ENCODE measurements at places on chromosomes 2 and 18. TPM values are rescaled to one million over a fixed set of nuclear protein-coding genes. Genes with fewer than 3 reads are reported as not detected.

- no peak for DNase-seq
Measured at GRCh38 chr2:31166925-31167324, 28.7 kb upstream of the GALNT14 start.

DNA sequence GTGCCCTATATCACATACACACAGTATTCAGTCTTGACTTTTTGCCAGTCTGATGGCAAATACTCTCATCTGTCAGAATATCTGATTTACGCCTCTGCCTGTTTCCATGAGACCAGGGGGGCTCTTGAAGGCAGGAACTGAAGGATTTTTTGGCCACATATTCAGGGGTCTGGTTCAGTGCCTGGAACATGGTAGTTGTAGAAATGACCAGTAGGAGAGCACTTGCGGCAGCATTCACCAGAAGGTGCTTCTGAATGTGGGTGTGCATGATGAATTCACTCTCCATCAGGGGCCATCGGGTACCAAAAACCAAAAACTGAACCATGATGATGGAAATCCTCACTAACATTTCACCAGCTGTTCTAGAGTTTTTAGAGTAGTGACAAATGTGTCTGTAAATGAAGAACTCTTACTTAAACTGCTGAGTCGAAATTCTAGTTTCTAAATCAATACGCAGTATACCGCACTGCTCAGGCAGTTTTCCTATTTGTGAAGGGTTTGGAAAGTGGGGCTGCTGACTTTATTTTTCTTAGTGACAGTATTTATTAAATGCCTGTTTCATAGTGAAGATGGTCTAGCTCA lies 54.6 kb downstream of the MERTK start:
- DNase-seq: no peak

- no peak for DNase-seq
Measured at GRCh38 chr2:26687801-26688200, 4.7 kb upstream of the KCNK3 start.

GRCh38 chr2:105773568-105773967 lies 28.9 kb downstream of the NCK2 start:
- no peak for DNase-seq

DNA sequence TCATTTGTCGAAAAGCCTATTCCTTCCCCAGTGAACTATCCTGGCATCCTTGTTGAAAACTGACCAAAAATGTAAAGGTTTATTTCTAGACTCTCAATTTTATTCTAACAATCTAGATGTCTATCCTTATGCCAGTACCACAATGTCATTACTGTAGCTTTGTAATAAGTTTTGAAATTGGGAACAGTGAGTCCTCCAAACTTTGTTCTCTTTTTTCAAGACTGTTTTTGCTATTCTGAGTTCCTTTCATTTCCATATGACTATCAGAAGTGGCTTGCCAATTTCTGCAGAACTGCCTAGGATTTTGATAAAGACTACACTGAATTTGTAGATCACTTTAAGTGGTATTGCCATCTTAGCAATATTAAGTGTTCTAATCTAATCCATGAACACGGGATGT lies 9.7 kb downstream of the STARD7 start:
- DNase-seq: no peak

GRCh38 chr18:77100751-77101355 lies 31.7 kb downstream of the MBP start:
- peak; percentile 12 for DNase-seq

DNA sequence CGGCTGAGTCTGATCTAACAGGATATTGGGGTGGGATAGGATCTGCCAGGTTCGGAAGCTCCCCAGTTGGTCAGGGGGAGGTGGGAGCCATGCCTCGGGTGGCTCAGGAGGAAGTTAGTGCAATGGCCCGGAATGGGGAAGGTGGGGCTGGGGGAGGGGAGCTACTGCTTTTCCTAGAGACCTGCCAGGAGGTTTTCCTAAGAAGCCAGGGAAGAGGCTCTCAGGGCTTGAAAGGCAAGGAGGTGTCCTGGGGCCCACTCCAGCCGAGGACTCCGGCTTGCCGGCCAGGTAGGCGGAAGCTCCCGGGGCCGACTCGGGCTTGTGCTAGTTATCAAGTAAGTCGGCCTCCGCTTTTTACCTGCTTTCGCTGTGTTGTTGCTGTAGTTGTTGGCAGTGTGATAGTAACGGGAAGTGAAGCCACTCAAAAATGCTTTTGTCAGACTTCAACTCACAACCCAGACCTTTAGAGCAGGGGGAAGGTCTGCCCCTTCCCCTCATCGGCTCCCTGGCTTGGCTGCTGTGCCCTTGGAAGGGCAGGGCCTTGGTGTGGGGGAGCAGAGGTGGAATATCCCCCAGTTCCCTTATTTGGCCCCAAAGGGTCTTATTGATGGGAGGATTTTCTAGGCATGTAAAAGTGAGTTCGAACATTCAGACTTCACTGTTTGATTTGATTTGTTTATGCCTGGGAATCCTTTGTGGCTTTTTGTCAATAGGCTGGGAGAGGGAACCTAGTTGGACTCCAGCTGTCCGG lies 5.4 kb downstream of the GDF7 start:
- DNase-seq: no peak

DNA sequence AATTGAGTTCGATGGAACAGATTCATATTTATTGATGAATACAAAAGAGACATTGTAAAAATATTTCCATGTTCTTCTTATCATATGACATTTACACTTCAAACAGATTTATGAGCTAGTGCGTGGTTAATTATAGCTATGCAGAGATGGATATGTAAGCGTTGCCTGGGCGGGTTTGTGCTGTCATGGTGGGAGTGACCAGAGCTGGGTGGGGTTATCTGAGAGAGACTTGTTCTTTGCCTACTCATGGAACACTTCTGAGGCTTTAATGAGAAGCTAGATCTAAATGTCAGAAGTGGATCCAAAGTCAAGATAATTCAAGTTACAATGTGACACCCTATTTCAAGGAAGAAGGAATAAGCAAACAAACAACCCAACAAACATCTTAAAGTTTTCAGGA lies 162.3 kb upstream of the ZEB2 start:
- DNase-seq: no peak

DNA sequence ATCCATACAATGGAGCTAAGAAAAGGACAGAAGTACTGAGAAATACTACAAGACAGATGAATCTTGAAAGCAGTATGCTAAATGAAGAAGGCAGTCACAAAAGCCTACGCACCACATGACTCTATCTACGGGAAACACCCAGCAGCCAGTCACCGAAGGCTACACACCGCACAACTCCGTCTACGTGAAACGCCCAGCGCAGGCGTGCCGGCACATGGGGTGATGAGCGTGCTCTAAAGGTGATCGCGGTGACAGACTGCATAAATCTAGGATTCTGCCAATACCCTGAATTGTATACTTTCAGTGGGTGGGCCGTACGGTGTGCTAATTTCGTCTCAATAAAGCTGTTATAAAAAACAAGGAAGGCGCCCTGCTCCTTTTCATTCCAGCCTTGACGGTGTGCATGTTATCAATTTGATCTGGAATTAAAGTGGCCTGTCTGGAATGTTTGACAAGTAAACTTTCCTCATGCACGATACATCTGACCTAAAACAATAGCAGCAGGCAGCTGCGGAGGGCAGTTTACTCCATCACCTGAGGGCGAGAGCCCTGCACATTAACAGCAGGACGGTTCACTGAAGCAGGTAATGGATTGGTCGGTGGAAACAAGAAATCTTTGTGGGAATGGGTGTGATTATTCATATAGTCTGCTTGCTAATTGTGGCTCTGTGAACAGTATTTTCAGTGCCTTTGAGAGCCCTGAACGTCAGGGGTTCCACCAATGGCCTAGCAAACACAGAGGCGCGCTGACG lies 86.2 kb upstream of the SALL3 start:
- no peak for DNase-seq

DNA sequence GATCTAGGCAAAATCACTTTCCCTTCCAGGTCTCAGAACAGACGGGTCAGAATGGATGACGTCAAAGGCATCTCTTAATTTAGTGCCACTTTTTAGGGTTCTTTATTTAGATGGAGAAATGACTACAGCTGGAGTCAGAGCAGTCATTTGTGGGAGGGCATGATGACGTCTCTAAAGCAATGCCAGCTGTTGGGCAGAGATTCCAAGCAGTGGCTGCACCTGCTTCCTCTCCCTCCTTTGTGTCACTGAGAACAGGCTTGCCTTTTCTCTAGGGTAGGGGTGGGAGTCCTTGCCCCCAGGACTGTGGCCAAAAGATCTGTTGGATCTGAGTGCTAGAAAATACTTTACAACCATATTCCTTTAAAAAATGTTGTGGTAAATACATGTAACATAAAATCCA lies 28.7 kb upstream of the SKOR2 start:
- no peak for DNase-seq

GRCh38 chr2:166314022-166314759 lies 61.6 kb downstream of the SCN9A start:
- peak; percentile 12 for DNase-seq

- DNase-seq: no peak
Measured at GRCh38 chr18:75248426-75249174, 38.0 kb downstream of the TSHZ1 start.

DNA sequence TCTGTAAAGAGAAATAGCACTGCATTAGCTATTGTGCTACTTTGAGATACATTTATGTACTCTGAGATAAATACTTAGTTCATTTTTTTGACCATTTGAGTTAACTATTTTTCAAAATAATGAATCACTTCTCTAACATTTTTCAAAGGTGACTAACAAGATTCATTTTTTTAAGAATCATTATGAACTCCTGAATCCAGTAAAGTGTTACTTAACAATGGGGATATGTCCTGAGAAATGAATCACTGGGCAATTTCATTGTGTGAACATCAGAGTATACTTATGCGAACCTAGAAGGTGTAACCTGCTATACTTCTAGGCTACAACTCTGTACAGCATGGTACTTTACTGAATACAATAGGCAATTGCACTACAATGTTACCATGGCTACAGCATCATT lies 355.8 kb downstream of the ARL6IP6 start:
- no peak for DNase-seq

GRCh38 chr2:215697003-215697402 lies 261.1 kb upstream of the FN1 start:
- no peak for DNase-seq

DNA sequence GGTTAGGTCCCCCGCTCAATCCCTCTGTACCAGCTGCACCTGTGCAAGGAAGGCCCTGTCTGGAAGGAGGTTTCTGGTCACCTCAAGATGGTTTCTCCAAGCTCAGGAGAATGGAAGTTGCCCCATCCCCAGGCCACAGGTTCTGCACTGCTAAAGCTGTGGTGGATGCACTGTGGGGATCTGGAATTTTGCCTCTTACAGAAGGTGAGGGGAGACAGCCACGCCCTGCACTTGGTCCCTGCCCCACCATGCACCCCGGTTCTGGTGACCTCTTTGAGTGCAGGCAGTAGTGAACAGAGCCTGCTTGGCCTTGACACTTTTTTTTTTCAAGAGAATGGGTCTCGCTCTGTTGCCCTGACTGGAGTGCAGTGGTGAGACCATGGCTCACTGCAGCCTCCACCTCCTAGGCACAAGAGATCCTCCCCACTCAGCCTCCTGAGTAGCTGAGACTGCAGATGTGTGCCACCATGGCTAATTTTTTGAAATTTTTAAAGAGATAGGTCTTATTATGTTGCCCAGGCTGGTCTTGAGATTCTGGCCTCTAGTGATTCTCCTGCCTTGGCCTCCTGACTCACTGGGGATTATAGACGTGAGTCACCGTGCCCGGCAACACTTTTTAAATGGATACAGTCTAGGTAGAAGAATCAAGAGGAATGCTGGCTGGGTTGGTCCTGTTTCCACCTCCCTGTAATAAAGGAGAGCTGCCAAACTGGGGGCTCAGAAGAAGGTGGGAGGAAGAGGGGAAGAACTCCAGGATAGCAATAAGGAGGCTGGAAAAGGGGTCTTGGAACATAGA lies 5.8 kb upstream of the NT5DC4 start:
- DNase-seq: no peak

- peak; percentile 92 for DNase-seq
Measured at GRCh38 chr18:55387139-55387984, 200.6 kb downstream of the TCF4 start.

GRCh38 chr2:96568094-96568493 lies 31.5 kb downstream of the ARID5A start:
- no peak for DNase-seq

GRCh38 chr2:237122214-237122666 lies 36.6 kb downstream of the COPS8 start:
- peak; percentile 81 for DNase-seq

- DNase-seq: no peak
Measured at GRCh38 chr2:115678129-115678528, 1235.7 kb downstream of the DPP10 start.

GRCh38 chr18:12554796-12555388 lies 103.0 kb downstream of the SPIRE1 start:
- DNase-seq: no peak

DNA sequence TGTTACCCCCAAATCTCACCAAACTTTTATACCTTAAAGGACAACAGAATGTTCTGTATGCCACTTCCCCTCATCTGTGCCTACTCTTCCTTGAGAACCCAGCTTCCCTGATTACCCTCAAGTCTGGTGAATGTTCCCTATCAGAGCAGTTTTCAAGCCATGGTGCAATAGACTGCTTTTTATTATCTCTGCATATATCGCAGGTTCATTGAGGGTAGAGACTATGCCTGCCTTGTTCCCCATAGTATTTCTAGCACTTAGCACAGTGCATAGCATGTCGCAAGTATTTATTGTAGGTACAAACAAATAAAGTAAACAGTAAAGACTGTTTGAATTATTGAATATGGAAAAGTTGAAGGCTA lies 146.6 kb downstream of the HAUS1 start:
- no peak for DNase-seq

DNA sequence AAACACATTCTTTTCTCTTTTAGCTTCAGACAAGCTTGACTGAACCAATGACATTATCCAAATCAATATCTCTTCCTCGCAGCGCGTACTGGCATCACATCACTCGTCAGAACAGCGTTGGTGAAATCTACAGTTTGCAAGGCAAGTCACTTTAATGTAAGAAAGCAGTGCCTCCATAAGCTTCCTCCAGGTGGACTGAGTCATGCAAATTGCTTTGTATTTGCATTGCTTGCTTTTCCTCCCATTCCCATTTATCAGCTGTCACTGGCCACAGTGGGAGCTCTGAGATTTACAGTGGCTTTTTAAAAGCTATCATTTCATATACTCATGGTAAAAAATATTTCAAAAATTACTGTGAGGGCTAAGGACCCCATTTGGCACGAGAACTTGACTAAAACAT lies 189.9 kb downstream of the CD226 start:
- DNase-seq: no peak

- no peak for DNase-seq
Measured at GRCh38 chr2:40034801-40035200, 255.7 kb upstream of the THUMPD2 start.

GRCh38 chr2:120818441-120818920 lies 82.8 kb downstream of the GLI2 start:
- DNase-seq: no peak

Gene DOCK10
- total RNA-seq: 2.0 TPM

Gene TUBA3D
- not detected for total RNA-seq

Gene UGT1A6
- total RNA-seq: not detected

Gene RNF152
- total RNA-seq: 180 TPM

Gene SRD5A2
- not detected for total RNA-seq

Gene UGT1A5
- total RNA-seq: not detected

Gene NUP35
- 9.6 TPM for total RNA-seq

Gene SLC40A1
- 283 TPM for total RNA-seq

Gene MOCOS
- total RNA-seq: under 0.01 TPM

Gene C1QL2
- not detected for total RNA-seq

Gene LAMA3
- total RNA-seq: 2.8 TPM
